ENCODE measurements at places on chromosomes 1 and 21. TPM values are rescaled to one million over a fixed set of nuclear protein-coding genes. Genes with fewer than 3 reads are reported as not detected.

The PPIAL4G gene
- not detected for total RNA-seq

The C1orf116 gene
- total RNA-seq, result under 0.01 TPM

The OPTC gene
- not detected for total RNA-seq

The SELENON gene
- total RNA-seq, result 47.9 TPM

The TLCD4 gene
- 1.2 TPM for total RNA-seq

The LEMD1 gene
- total RNA-seq, result not detected

The GBP2 gene
- 15.1 TPM for total RNA-seq

The EVI5 gene
- total RNA-seq, result 26.5 TPM

The CRNN gene
- total RNA-seq, result not detected

The UMODL1 gene
- total RNA-seq, result not detected

The SPRR4 gene
- not detected for total RNA-seq

The SFT2D2 gene
- 35.3 TPM for total RNA-seq

The SPRR2G gene
- total RNA-seq, result not detected

The GPR37L1 gene
- not detected for total RNA-seq

The ABCG1 gene
- total RNA-seq, result under 0.01 TPM

The HPCA gene
- not detected for total RNA-seq

The INSRR gene
- not detected for total RNA-seq

The GBP5 gene
- not detected for total RNA-seq

The TRABD2B gene
- total RNA-seq, result 0.20 TPM

The RIPPLY3 gene
- total RNA-seq, result not detected

The PYHIN1 gene
- 0.20 TPM for total RNA-seq

The ATP6V1G3 gene
- not detected for total RNA-seq

The LRRIQ3 gene
- 0.39 TPM for total RNA-seq

Measured in subcutaneous preadipocyte (primary cell).